H7 (cell line): ENCODE measurements at places on chromosomes 1 and 21.

DNA sequence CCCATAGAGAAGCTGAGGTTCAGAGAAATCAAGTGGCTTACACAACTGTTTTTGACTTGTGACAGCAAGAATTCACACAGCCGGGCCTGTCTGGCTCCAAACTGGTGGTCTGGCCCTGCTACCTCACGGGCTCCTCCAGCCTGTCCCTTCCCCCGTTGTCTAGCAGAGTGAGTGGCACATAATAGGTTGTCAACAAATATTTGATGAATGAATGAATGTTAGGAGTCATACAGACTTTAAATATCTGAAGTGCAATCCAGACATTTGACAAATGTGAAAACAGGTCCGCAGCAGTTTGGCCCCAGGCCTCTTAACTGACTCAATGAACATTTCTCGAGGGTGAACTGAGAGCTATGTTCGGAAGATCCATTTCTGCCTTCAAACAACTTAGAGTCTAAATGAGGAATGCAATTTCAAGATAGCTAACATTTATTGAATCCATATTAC lies 1.1 kb upstream of the RHOC start:
- DNase-seq: no peak

DNA sequence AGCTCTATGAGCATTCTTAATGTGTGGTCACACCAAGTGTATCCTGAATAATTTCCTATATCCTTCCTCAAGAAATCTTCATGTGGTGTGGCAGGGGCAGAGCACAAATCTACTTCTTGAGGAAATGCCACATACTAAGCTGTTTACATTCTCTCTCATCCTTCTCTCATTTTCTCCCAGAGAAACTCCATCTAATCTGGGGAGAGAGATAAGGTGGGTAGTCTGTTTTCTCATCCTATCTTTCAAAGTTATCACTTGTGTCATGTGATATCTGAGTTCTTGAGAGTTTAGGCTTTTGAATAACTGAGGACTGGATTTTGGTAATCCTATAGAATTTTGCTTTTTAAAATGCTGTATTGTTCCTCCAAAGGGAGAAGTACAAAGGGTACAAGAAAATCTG lies 141.9 kb upstream of the LRRC7 start:
- DNase-seq: no peak

DNA sequence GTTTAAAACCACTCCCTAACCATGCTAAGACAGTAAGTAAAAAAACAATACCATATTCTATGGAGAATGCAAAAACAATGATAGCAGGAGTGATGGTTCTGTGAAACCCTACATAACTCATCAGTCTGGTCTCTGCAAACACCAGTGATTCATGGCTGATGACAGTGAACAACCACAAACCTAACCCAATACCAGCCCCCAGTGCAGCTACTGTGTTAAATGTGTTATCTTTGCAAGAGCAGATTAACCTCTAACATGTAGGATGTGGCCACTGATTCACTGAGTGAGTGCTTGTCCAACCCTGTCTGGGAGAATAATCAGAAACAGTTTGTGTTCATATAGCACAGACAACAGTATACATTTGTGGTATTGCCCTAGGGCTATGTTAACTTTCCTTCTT lies 100.2 kb upstream of the COG2 start:
- no peak for DNase-seq

- DNase-seq: no peak
Observed at GRCh38 chr1:205538235-205538840, 33.9 kb downstream of the CDK18 start.

DNA sequence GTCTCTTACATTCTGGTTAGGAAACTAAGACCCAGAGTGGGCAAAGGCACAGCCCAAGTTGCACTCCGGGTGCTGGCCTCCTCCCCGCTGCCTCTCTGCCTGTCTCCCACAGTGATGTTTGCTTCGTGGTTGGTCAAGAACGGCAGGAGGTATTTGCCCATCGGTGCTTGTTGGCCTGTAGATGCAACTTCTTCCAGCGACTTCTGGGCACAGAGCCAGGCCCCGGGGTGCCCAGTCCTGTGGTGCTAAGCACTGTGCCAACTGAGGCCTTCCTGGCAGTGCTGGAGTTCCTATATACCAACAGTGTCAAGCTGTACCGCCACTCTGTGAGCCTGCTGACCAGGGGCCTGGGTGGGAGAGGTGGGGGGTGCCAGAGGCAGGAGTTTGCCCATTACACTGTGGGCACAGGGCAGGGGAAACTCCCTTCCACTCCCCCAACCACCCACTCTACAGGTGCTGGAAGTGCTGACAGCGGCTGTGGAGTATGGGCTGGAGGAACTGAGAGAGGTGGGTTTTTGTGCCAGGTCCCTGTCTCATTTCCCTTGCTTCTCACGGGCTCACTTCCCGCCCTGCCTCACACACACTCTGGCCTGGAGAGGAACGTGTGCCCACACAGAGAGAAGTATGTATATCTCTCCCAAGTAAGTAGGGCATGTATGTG lies 1.9 kb downstream of the BTBD19 start:
- no peak for DNase-seq

GRCh38 chr1:36951761-36952160 lies 82.6 kb downstream of the GRIK3 start:
- DNase-seq: no peak

DNA sequence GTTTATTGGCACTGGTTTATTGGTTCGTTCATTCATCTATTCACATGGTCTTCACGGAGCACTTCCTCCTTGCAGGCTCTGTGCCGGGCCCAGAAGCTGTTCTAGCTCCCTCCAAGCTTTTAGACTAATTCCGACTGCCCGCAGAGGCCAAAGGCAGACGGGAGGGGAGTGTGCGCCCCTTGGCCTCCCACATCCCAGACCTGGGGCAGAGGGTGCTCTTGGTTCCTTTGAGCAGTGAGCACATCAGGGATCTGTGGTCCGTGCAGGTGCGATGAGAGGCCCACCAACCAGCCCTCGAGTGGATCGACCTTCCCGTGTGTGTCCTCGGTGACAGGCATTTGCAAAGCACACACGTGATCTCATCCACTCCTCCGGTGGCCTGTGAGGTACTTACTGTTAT lies 38.7 kb upstream of the TNFRSF1B start:
- no peak for DNase-seq

GRCh38 chr1:230408971-230409370 lies 17.2 kb downstream of the PGBD5 start:
- DNase-seq: no peak

DNA sequence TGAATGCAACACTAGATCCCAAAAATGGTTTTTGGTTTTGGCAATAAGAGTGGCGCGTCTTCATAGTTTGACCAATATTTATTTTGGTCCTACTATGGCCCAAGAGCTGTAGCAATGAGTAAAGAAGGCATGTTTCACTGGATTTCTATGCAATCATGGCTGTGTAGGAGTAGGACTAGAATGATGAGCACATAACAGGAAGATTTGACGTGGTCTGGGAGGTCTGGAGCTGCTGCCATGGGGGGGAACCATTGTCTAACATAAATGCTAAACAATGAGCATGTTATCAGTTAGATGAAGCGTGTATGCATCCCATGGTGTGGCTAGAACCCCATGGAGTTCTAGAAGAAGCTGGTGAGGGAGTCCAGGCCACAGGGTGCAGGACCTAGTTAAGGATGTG lies 38.3 kb downstream of the OLIG1 start:
- DNase-seq: no peak

GRCh38 chr1:10835822-10836421 lies 39.5 kb upstream of the CASZ1 start:
- peak; percentile 100 for DNase-seq
